Non-pigmented ciliary epithelial cell (primary cell): ENCODE measurements at places on chromosomes 12 and 14.

GRCh38 chr12:112007945-112008344 lies 5.0 kb downstream of the TMEM116 start:
- DNase-seq = no peak

DNA sequence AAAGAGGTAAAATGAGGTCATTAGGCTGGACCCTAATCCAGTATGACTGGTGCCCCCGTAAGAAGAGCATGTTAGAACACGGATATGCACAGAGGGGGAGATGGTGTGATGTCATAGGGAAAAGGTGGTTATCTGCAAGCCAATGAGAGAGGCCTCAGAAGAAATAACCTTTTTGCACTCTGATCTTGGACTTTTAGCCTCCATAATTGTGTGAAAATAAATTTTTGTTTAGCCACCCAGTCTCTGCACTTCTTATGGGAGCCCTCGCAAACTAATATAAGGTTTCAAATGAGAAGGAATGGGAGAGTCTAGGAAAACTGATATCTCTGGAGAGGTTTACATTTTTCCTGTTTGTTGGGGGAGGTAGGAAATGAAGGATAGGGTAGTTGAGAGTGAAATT lies 43.2 kb upstream of the PKP2 start:
- no peak for DNase-seq

DNA sequence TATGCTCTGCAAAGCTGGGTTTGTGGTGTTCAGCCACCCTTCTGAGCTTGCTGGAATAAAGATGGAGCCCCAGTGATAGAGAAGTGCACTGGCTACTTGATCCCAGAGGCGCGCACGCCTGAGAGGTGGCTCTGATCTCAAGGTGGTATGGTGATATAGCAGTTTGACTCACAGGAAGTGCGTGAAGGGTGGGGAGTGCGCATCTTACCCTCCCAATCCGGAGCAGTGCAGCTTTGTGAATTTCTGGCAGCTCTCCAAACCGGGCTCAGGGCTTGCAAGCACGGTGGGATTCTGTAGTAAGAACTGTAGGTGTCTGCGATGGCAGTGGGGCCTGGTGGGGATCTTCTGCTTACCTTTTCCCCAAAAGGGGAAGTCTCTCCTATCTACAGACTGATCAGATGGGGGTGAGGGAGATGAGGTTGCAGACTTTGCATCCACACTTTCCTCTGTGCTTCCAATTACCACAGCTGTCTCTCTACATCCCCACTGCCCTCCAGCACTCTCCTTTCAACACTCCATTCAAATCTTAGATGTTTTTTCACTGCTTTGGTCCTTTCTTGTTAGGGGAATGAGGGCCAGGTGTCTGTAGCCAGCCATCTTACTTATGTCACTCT lies 197.4 kb upstream of the SLC38A2 start:
- DNase-seq = no peak

DNA sequence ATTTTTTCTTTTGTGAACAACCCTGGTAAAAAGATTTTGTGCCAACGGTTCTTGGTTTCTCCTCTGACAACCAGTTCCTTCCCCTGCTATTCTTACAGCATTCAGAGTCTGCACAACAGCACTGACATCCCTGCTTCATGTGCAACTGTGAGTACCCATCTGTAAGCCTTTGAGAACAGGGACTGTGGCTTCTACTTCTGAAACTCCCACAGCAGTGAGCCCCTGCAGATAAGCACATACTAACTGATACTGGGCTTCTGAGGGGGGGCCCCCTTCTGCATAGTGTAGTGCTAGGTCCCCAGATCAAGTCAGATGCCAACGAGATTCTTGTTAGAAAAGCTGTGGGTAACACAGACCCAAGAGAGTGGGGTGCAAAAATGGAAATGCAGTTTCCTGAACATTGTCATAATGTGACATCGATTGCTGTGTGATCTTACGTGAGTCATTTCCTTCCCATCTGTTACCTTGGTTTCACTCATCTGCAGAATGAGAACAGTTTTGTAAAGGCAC lies 11.1 kb upstream of the NINJ2 start:
- DNase-seq = no peak

- DNase-seq = no peak
Observed at GRCh38 chr14:74891870-74892269, 10.2 kb downstream of the DLST start.

- no peak for DNase-seq
Observed at GRCh38 chr14:80543211-80543610, 331.9 kb upstream of the DIO2 start.

DNA sequence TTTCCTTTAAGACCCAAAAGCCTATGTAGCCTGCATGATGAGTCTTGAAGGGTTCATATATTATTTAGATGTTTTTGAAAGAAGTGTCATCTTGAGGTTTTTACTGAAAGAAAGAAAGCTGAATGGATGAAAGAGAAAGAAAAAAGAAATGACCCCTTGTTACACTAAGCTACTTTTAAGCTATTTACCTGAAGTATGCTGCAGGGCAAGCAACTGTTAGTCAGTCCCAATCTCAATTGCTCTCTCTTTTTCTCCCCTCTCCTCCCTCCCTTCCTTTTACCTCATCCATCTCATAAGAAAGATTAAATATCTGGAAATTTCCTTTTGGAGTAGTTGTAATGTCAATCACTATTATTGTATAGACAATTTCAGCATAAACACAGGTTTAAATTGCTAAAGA lies 512.4 kb downstream of the TMTC2 start:
- no peak for DNase-seq

- DNase-seq = no peak
Observed at GRCh38 chr12:101108130-101108529, 101.9 kb downstream of the SLC5A8 start.
